Vagina (tissue), 2 donors: ENCODE measurements at places on chromosomes 13 and 19.

DNA sequence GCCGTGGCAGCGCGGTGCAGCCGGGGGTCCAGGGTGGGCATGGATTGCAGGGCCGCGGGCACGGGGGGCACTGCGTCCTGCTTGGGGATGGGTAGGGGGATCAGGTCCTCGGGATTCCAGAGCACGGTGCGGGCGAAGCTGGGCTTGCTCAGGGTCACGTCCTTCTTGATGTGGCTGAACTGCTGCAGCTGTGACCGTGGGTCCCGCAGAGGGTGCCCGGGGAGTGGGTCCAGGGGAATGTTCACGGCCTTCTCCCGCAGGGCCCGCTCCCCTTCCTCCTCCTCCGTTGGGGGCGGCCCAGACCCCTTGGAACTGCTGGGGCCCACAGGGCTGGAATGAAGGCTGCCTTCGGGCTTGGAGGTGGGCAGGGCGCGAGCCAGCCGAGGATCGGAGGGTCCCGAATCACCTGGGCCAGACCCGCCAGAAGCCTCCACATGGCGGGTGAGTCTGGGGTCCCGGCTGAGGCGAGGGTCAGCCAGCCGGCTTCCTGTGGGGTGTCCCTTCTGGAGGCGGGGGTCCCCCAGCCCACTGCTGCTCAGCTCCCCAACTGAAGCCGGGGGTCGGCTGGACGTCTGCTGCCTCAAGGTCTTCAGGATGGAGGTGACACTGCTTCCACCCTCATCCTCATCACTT is 18.9 kb upstream of the TMEM160 start:
- no peak for DNase-seq

- DNase-seq, result no peak
Measured at GRCh38 chr19:11247391-11247790, 8.0 kb downstream of the ANGPTL8 start.

- no peak for DNase-seq
Measured at GRCh38 chr19:6811906-6812305, 39.4 kb downstream of the VAV1 start.

DNA sequence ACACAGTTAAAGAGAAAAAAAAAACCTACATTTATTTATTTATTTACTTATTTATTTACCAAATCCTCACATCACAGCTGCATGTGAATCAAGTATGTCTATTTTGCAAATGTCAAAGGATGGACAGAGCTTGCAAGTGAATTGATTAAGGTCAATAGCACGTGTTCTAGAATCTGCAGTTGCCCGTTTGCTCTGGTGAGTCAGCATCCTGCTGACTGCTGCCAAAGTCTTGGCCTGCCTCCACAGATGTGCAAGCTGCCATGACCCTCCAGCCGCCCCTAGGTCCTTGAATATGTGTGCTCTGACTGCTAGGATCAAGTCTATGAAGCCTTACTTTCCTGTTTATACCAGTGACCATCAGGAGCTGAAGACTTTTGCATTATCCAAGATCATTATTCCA is 320.6 kb downstream of the GPC5 start:
- no peak for DNase-seq

- no peak for DNase-seq
Measured at GRCh38 chr19:49973987-49974386, 13.0 kb upstream of the SIGLEC11 start.

DNA sequence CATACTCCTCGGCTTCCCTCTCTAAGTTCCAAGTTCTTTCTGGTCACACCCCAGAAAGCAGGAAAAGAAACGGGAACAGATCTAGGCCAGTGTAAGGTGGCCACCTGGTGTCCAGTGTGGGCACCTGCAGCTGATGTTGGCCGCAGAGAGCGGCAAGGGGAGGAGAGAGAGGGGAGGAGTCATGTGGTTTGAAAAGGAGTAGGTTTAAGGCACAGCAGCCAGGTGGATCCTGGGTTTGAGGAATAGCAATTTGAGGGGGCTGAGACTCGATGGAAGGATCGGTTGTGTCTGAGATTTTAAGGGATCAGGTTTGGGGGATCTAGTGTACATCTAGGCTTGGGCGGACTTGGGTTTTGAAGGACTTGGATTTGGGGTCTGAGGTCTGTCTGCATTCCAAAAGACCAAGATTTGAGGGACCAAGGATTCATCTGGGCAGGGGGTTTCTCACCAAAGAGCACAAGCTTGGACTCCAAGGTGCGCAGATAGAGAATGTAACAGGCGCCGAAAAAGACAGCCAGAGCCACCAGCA is 1.2 kb downstream of the RABAC1 start:
- no peak for DNase-seq

DNA sequence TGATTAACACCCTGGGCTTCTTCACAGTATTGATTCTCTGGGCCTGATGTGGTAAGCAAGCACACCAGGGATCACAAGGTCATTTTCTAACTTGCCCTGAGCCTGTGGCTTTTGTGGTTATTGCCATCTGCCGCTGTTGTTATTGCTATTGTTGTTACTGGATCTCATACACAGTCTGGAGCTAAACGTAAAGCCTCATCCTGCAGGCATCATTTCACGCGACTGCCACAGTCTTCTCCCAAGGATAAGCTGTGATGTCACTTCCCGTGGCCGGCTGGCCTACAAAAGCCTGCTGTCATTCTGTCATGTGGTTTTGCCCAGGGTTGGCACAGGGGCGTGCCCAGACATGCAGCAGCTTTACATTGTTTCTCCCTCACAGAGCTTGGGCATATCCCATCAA is 154.0 kb upstream of the GPR12 start:
- DNase-seq, result no peak

DNA sequence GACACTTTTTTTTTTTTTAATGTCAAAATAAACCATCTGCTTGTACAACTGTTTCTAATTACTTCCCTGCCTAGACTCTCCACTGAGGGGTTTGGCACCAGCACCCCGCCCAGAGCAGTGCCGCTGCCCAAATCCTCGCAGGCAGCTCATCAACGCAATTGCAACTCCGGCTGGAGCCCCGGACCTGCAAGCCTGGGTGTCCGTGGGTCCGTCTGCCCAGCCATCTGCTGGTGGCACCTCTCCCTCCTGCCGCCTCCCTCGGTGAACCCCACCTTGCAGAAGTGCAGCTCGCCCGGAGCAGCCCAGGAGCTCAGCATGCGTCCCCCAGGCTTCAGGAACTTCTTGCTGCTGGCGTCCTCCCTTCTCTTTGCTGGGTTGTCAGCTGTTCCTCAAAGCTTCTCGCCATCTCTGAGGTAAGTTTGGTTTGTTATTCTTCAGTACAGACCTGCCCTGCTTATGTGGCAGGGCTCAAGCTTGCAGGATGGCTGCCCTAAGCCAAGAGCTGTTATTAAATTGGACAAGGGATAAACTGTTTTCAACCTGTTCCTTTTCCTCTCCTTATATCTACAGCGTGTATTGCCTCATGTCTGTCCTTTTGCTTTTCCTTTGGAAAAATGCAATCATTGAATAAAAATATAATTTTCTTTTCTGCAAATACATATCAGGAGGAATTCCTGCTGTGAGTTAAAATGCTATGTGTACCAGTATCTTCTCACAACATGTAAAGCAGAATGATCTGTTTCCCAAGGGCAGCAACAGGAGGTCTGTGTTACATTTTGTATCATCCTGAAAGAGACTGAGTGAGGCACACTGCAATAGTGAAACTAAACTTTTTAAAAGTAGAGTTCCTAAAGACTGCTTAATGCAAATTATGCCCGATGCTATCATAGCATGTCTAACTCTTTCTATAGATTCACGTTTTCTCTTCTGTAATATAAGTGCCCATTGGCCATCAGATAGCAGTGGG is at the start of gene ITGBL1:
Gene ITGBL1, plus strand, starts transcription at position 157 of the 967 bp plus-strand sequence. Its CDS starts 159 bp downstream, at position 316.
- no peak for DNase-seq

- DNase-seq, result no peak
Measured at GRCh38 chr13:40777809-40778175, 6.8 kb upstream of the MRPS31 start.

DNA sequence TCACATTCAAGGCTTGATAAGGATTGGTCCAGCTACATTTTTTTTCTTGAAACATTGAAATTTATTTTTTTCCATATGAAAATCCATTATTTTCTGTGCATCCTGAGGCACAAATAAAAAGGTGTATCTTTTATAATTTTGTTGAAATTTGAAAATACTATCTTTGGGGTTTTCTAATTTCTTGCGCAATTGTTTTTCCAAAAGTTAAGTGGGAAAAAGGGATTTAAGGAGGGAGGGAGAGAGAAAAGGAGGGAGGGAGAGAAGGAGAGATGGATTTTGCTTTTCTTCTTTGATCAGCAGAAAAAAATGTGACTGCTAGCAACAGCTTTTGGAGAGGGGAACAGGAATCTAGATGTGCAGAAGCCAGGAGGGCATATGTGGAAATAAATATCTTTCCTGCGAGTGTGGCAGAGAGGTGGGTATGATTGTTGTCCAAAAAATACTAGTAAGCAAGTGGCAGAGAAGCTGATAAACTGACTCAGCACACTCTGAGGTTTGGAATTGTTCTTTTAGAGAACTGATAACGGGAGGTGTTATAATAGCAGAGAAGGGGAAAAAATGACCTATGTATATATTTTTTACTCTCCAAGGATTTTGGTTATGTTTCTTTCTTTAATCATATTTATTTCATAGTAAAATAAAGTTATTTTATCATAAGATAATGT is 61.2 kb upstream of the EDNRB start:
- DNase-seq, result no peak

DNA sequence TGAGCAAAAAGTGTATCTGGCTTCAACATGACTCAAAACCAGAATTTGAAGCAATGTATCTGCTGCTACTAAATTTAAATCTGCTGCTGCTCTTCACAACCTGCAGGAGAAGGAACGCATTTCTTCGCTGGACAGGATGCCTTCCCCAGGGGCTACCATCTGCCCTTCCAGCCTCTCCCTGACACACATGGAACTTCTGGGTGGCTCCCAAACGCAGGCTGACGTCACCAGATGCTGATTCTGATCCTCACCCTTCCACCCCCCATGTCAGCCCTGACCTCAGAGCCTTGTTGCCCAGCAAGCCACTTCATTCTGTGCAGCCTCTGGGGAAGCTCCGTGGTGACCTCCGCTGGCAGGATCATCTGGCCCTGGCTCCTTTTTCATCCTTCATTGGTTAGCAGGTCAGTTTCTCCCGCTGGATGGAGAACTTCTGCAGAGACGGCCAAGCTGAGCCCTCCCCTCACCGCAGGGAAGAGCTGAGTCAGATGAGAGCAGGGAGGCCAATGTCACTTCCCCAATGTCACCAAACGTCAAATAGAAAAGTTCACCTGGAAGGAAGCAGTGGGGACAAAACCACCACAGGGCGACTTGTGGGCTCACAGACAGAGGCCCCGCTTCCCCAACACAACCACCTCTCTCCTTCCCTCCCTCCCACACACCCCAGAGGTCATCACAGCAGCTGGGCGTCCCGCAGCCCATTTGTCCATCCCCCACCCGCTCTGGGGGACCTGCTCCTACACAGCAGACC is 14.0 kb upstream of the RAB20 start:
- DNase-seq, result no peak

DNA sequence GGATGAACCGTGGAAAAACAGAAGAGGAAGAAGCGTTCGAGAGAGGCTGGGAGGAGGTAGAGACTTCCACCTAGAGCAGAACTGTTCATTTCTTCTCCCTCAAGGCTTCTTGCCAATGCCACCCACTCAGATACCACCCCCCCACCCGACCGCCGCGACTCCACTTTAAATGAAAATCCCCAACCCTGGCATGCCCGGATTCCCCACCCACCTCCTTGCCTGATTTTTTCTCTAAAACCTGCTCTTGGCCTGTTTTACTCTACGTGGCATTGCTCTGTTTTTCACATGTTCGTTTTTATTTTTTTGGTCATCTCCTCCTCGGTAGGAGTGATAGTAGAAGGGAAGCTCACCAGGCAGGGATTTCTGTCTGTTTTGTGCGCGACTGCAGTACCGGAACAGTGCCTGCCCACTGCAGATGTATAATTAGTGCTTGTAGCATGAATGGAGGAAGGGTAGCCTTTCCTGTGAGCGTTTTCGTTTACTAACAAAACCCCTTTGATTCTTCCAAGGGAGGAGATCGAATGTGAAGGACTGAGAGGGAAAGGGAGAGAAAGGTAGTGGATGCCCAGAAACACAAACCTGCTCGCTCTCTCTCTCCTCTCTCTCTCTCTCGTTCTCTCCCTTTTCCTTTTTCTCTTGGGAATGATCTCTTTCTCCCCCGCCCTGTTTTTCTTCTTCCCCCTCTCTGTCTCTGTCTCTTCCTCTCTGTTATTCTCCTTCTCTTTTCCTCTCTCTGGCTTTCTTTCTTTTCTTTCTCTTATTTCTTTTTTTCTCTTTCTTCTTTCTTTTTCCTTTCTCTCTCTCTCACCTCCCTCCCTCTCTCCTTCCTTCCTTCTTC is 2.2 kb downstream of the CD70 start:
- no peak for DNase-seq

DNA sequence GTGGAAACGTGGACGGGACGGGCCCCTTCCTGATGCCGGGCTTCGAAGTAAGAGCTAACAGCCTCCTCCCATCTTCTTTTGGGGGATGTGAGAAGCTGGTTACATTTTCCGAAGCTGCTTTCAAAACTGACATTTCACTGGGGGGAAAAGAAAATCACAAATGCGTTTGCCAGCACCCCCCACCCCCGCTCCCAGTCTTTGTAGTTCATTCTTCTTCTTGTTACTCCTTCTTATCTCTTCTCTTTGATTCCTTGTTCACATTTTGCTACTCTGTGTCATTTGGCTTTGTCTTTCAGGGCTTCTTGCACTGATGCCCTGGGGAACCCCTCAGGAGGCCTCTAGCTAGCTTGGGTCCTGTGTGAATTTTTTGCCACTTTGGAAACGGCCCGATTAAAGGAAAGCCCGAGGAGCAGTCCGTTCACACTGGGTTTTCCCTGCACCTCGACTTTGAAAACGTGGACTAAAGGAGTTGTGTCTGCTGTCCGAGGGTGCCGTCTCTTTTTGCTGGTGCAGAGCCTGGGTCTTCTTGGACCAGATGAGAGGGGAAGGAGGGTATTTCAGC is 1.3 kb downstream of the CARM1 start:
- DNase-seq, result no peak

- no peak for DNase-seq
Measured at GRCh38 chr13:23673867-23674605, 103.8 kb downstream of the TNFRSF19 start.

DNA sequence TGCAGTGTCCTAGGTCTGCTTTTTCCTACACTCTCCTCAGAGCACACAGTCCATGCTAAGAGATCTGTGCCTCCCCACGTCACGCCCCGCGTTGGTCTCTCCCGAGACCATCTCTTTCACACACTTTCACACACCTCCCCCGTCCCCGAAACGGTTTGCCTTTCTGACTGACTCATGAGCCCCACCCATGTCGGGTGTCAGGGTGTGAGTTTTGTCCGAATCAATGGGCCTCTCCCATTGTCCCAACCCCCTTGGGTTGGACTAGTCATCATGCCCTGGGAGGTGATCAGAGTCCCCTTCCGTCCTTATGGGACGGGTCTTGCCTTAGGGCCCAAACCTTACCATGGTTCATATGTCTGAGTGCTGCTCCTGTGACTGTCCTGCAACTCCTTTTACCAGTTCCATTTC is 214.0 kb upstream of the HTR2A start:
- no peak for DNase-seq

GRCh38 chr13:34352958-34353357 is 535.0 kb downstream of the RFC3 start:
- DNase-seq, result no peak
